ENCODE measurements at places on chromosomes 2 and 18.
A peak's percentile ranks its signal among the peaks of the same experiment; 100 is the strongest.

- DNase-seq, result peak; percentile 50
These were observed 1.1 kb downstream of the MEMO1 start for GRCh38 chr2:32009516-32010256.

GRCh38 chr2:197261808-197262226 is 48.8 kb downstream of the ANKRD44 start:
- DNase-seq, result no peak

GRCh38 chr2:179139506-179139905 is 89.6 kb upstream of the CCDC141 start:
- DNase-seq, result no peak

DNA sequence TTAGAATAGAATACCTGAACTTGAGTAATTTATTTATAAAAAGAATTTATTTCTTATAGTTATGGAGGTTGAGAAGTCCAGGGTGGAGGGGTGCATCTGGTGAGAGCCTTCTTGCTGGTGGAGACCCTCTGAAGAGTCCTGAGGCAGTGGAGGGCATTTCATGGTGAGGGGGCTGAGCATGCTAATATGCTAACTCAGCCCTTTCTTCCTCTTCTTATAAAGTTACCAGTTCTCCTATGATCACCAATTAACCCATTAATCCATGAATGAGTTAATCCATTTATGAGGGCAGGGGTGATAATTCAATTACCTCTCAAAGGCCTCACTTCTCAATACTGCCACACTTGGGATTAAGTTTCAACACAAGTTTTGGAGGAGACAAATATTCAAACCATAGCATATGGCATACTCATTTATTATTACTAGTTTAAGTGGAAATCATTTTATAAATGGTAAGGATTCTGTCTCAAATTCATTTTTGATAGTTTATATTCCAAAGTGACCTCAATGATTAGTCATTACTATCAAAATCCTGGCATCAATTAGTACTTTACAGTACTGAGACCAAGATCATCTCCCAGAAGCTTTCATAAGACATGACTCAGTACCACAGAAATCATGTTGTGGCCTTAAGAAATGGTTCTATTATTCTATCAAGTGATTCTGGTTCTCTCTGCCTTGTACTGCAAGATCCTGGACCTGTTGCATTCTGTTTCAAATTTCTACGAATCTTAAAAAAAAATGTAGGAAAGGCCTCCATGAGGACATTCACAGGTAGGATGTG is 5.5 kb downstream of the ZNF396 start:
- no peak for DNase-seq

GRCh38 chr18:21342372-21342771 is 100.3 kb downstream of the GREB1L start:
- DNase-seq, result no peak

DNA sequence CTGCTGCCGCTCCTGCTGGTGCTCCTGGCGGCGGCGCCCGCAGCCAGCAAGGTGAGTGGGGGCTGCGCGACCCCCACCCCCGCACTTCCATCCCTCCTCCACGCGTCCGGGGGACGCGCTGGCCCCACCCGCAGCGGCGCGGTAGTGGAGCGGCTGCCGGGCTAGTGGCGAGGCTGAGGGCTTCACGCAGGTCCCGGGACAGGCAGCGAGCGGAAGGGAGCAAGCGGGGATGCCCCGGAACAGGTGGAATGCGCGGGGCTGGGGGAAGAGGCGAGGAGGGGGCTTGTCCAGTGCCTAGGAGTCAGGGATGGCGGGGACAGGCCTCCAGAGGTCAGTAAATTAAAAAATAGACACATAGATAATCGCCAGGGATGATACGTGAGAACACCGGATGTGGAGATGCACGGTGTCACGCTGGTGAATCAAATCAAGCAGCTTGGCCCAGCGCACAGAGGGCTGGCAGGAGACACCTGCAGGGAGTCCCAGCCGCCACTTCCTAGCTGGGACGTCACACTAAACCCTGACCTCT is 403 bp downstream of the COL4A3 start:
- peak; percentile 26 for DNase-seq

- DNase-seq, result no peak
These were observed 20.9 kb downstream of the SOX11 start for GRCh38 chr2:5713101-5713500.

DNA sequence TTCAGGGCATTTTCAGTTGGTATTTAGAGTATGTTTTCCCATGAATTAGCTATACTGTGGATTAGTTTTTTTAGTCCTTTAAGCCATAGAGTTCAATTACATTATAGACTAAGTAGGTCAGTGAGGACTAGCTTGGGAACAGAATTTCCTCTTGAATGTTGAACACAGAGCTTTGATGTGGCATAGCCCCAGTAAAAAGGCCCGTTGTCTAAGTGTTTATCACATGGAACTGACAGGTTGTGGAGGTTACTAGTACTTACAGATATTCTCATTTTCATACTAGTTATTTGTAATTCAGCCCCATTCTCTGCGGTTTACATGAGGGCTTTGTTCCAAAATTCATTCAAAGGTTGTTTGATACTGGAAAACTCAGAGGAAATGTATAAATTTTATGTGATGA is 6.2 kb downstream of the INSIG2 start:
- DNase-seq, result no peak

DNA sequence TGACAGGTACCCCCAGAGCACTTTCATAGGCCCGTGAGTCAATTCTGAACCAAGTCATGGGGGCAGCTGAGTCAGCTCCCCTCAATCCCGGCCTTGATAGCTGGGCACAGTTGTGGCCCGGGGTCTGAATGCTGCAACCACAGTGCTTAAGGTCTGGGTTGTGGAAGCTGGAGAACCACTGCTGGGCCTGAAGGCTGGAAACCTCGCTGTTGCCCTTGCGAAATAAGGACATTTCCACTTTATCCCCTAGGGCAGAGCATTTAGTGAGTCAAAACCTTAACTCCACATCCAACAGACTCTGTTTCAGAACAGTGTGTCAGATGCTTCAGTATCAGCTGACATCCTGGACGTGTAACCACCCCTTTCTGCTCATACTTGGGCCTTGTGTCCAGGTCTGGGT is 58.6 kb downstream of the SP110 start:
- DNase-seq, result no peak

DNA sequence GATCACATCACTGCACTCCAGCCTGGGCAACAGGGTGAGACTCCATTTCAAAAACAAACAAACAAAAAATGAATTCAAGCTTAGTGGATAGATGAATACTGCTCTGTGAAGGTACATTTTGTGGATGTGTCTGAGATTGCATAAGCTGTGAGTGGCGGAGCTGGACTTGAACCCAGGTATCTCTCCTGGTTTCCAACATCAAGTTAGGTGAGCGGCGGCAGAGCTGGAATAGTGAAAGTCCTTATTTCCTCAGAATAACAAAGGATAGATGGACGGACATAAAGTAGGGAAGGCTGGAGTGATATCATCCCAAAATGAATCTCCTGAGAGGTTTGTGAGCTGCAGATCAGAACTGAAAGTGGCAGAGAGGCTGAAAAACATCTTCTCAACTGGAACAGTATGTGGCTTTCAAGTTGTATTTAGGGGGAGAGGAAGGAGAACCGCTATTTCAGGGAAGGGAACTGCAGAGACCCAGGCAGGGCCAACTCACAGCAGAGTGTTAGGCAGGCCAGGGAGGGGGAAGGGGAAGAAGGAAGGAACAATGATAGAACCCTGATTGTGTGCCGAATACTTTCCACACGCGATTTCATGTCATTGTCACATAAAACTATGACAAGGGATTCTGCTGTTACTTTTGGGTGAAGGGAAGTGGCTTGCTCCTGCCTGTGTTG is 106.2 kb downstream of the LPIN1 start:
- no peak for DNase-seq

DNA sequence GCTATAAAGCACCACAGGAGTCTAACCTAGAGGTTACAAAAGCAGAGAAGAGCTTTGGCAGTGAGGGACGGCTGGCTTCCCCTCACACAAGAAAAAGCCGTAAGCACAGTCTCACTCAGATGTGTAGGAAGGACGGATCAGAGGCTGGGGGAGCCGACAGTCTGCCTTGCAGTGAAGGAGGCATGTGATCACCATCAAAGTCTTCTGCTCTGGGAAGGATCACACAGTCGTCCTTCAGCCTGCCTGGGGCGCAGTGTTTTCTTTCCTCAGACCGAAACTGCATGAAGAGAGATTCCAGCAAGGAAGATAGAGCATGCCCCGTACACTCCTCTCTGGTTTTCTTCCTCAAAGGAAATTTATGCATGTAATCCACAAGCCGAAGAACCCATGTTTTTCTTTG is 24.1 kb downstream of the GATA6 start:
- DNase-seq, result no peak

GRCh38 chr2:2860589-2861300 is 516.9 kb downstream of the EIPR1 start:
- no peak for DNase-seq

- DNase-seq, result no peak
These were observed 32.7 kb upstream of the SERTAD2 start for GRCh38 chr2:64686283-64686956.

- DNase-seq, result no peak
These were observed 66.3 kb downstream of the FAM168B start for GRCh38 chr2:131026919-131027318.

DNA sequence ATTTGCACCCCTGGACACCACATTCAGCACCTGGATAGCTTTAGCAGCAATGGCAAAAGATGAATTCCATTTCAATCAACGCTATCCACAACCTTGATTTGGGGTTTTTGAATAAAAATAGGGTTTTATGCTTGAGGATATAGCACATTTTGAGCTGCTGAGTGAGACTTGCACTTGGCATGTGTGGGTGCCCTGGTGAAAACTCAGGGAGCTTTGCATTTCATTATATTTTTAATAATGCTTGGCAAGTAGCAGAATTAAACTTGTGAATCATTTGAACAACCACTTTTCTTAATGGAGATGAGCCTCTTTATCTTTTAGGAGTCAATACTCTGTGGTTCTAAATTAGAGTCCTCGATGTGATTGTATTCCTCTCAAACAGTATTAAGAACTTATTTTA is 252.4 kb downstream of the PLCL1 start:
- DNase-seq, result no peak

DNA sequence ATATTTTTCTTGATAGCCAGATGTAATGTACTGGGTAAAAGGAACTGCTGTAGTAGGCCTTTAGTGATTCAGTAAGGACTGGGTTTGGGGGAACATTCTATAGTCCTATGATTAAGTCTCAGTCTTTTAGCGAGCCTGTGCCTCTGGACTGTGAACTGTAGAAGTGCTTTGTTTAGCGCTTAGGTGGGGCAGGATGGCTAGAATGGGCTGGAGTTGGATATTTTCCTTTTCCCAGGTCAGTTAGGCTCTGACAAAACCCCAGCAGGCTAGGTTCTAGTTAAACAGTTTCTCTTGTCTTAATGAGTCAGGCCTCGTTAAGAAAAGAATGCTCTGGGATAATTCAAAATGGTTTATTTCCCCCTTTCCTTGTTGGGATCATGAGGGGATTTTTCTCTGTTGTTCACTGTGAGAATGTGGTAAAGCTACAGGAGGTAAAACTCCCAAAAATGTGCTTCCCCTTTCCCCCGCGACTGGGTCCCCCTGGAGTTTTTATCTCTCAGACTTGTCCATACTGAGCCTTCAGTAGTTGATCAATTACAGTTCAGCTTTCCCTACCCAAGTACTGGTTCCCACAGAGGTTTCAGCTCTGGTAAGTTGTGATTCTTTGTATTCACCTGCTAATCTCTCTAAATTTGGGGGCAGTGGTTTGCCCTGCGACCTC is 31.5 kb downstream of the EHBP1 start:
- no peak for DNase-seq

GRCh38 chr18:31268985-31269406 is 49.0 kb upstream of the DSG1 start:
- no peak for DNase-seq

DNA sequence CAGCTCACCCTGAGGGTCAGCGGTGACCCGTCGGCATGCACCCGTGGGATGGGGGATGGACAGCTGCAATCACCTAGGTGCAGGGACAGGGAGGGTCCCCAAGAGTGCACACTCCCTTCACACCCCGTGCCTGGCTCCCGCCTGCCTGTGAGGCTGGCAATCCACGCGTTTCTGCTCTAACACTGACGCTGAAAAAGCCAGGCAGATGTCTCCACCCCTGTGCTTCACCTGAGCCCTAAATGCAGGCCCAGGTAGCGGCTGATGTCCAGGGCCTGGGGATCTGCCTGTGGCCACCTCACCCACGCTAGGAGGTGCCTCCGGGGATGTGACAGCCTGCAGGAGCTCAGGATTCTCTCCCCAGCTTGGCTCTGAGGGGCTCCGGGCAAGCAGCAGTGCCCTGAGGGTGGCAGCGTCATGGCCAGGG is 212.0 kb upstream of the SALL3 start:
- no peak for DNase-seq

DNA sequence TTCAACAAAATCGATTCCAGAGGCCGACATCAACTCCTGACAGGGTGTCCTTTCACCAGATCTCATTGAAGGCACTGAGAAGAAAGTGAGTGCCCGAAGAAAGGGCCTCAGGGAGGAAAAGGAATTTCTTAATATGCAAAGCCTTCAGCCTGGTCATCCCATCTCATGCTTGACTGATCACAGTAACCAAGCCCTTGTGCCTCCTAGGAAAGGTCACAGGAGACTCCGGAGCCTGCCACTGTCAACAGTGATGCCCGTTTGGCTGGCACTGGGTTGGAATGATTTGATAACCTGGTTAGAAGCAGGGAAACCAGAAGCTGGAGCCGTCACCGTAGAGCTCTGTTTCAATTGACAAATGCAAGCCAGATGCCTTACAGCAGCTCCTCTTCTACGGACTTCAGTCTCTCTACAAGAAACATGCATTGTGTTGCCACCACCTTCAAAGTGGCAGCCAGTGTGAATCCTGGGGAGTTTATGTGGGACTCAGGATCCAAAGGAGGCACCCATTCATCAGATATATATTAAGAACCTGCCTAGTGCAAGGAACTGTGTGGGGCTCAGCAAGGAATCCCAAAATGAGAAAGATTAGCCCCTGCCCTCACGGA is 24.6 kb downstream of the COX7A2L start:
- DNase-seq, result no peak

DNA sequence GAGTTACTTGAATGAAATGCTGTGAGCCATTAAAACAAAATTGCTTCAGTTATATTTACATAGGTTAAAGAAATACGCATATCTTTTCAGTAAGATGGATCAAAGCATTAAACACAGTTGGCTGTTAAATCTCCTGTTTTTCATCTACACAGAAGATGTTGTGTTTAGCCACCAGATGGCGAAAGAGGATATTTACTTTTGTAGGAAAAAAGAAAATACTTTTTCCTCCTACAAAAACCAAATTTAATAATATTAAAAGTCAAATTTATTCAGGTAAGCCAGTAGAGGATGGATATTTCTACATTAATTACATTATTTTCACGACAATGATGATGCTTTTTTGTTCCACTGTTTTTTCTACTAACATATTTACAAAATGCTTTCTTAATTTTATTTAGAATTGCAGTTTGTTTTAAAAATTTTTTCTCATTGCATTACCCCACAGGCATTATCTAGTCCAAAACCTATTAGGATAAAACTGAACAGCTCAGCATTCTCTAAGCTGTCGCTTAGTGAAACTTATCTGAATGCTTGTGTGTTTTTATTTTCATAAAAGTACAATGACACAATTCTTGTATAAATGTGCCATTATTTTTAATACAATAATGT is 173.7 kb downstream of the ASXL3 start:
- DNase-seq, result no peak

DNA sequence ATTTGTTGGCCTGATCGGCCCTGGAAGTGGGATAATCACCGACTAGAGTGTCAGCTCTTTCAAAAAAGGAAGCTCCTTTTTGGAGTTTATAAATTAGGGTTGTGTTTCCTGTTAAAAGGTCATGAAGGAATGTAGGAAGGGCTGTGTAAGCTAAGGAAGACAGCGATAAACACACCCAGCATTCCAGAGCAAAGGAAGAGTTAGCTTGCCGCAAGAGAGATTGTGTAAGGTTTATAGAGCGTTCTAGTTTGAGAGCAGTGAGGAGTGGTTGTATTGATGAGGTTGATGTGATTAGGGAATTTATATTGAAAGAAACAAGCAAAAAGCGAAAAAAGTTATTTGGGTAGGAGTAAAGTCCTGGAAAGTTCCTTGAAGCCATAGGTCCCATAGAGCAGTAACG is 3.5 kb upstream of the ILKAP start:
- DNase-seq, result no peak
